G401 (cell line): ENCODE measurements at places on chromosomes 6 and 20. TPM values are rescaled to one million over a fixed set of nuclear protein-coding genes. Genes with fewer than 3 reads are reported as not detected.

SLC35F1 gene
- total RNA-seq: not detected in 2 replicates

FGD2 gene
- total RNA-seq: 0.55 and 1.2 TPM in 2 replicates

LRRC73 gene
- total RNA-seq: 0.03 TPM in 1 of 2 replicates, not detected in the other

EPPIN gene
- not detected in 2 replicates for total RNA-seq

- no peak for DNase-seq
Observed at GRCh38 chr6:42394151-42394550, 57.6 kb downstream of the TRERF1 start.

DNA sequence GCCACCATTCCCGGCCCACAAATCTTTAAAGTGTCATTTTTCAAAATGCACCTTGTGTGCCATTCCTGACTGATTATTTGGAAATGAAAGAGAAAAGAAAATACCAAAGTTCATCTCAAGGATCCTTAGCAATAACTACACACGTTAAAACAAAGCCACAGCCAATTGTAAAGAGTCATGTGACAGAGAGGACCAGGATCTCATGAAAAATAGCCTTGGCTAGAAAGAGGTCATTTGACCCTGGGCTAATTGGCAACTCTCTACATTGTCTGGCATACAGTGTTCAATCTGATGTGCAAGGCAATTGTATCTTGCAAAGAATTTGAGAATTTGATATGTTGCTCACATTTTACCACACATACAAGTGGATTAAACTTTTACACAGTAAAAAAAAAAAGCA is 31.6 kb upstream of the HLA-G start:
- no peak for DNase-seq

GRCh38 chr20:47441774-47442150 is 59.9 kb upstream of the NCOA3 start:
- DNase-seq: no peak

DNA sequence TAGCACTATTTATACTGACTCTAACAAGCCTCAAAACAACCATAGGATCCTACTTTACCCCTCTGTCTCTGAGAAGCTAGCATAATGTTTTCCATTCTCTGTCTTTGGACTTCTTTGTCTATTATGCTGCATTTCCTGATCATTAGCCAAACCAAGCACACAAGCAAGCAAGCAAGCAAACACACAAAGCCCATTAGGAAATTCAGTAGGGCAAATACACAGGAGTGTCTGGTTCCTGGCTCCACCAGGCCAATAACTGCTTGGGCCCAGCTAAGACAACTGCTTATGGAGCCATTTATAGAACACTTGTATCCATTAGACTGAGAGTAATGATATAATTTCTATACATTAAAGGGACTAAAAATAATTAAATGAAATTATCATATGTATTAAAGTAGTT is 952.9 kb upstream of the EPHA7 start:
- DNase-seq: no peak

- peak; percentile 66 for DNase-seq
Observed at GRCh38 chr20:36493801-36494114, 47.6 kb upstream of the MYL9 start.

DNA sequence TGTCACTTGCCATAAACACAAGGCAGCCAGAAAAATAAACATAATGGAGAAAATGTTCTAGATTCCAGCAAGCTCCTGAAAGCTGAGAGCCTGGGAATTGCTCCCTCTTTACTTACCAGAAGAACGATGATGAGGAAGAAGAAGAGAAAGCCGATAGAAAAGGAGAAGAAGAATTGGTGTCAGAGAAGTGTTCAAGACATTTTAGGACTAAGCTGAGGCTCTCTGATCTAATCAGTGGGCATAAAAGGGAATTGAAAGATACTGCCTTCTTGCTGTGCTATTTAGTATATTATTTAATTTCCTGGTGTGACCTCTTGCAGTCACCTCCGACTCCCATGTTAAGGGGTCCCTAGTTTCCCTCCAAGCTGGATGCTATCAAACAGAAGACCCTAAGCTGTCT is 316.6 kb upstream of the JARID2 start:
- no peak for DNase-seq

- no peak for DNase-seq
Observed at GRCh38 chr20:35311409-35311808, 19.2 kb upstream of the FAM83C start.

DNA sequence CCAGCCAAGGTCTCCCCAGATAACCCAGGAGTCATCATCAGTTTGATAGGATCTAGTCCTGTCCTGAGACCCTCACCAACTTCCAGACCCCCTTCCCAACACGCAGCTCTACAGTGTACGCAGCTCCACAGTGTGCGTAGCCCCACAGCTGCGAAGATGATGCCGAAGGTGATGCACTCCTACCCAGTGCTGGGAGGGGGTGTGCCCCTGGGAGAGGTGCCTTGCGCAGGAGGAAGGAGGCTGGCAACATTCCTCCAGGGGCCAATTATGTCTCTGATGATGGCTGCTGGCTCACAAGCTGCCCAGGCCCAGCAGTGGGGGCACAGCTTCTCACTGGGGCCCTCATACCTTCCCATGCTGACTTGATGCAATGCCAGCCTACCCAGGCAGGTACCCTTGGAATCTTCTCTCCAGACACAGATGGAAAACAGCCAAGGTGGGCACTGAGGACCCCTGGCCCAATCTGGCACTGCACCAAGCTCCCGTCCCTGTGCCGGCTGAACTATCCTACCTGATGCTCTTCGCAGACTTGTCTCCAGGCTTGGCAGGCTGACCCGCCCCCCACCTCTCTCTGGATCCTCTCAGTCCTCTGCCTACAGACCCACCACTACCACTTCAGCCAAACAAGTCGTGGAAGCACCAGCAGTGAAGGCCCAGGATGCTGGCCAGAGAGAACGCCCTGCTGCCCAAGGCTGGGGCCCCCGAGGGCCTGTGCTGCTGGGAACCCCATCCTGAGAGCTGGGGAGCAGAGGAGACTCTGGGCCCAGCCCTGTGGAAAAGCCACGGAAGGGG is 1.4 kb downstream of the ZNF512B start:
- no peak for DNase-seq

DNA sequence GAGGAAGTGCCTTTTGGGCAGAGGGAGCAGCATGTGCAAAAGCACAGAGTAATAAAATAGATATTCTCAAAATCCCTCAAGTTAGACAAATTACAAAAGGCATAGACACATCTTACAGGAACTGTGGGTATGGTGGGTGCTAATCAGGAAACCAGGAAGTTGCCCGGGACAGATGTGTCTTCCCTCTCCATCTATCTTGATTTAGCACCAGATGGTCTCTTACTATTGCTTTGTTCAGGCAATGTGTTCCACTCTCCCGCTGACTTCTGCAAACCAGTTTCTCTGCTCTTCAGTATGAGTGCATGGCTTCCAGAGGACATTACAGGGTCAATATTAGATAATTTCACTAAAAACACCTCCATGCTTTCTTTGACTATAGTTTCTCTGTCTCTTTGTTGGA is 13.2 kb downstream of the CITED2 start:
- no peak for DNase-seq

GRCh38 chr6:391559-392440 is at the start of gene IRF4:
IRF4 (plus strand) TSS chr6:391752; CDS start chr6:393153, 1,401 bp downstream.
- no peak for DNase-seq

GRCh38 chr6:170552765-170553533 is at the start of gene PSMB1:
PSMB1 (minus strand) TSS chr6:170553307; CDS start chr6:170553242, 65 bp downstream.
- DNase-seq: peak; percentile 98

DNA sequence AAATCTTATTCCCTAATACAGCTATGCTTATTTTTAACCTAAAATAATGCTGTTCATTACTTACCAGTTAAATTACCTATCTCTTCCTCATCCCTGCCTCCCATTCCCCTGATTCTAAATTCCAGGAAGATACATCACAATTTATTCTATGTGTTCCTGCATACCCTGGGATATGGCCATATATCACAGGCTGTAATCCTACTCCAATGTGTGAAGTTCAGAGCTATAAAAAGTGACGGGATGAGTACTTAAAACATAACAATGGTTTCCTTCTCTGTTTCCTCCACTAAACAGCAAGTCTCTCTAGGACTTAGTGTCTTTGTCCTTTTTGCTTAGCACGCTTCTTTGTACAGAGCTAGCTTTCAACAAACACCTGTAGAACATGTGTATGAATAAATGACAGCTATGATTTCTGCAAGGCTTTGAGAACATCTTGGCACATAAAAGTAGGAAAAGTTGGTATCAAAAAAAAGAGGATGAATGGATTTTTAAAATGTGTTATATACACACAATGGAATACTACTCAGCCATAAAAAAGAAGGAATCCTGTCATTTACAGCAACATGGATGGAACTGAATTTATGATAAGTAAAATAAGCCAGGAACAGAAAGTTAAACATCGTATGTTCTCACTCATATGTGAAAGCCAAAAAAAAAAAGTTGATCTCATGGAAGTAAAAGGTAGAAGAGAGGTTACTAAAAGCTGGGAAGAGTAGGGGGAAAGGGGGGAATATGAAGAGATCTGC is 45.8 kb downstream of the SESN1 start:
- no peak for DNase-seq

GRCh38 chr6:73325656-73326055 is 28.4 kb downstream of the DPPA5 start:
- DNase-seq: no peak

DNA sequence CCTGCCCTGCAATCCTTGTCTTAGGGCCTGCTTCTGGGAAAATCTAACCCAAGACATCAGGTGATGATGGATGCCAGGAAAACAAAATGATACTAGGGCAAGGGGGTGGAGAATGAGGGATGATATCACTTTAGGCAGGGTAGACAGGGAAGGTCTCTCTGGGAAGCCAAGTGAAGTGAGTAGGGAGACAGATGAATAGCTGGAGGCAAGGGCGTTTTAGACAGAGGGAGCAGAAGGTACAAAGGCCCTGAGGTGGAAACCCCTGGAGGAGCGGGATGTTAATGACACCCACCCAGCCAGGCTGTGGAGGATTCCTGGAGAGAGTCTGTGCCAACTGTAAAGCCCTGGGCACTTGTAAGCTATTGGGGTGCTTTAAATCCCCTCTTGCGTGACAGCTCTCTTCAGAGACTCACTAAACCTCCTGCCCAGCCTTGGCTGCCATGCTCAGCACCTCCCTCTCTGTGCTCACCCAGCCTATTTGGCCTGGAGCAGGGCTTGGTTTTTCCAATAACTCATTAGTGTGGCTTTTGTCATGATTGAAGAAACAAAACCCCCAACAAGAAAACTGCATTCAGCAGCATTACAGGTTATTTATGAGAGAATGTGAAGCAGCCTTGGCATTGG is 12.4 kb upstream of the MDGA1 start:
- no peak for DNase-seq
